ENCODE measurements at places on chromosomes 5 and 9.

- DNase-seq, result no peak
Measured at GRCh38 chr9:86749894-86750255, 197.4 kb downstream of the GAS1 start.

DNA sequence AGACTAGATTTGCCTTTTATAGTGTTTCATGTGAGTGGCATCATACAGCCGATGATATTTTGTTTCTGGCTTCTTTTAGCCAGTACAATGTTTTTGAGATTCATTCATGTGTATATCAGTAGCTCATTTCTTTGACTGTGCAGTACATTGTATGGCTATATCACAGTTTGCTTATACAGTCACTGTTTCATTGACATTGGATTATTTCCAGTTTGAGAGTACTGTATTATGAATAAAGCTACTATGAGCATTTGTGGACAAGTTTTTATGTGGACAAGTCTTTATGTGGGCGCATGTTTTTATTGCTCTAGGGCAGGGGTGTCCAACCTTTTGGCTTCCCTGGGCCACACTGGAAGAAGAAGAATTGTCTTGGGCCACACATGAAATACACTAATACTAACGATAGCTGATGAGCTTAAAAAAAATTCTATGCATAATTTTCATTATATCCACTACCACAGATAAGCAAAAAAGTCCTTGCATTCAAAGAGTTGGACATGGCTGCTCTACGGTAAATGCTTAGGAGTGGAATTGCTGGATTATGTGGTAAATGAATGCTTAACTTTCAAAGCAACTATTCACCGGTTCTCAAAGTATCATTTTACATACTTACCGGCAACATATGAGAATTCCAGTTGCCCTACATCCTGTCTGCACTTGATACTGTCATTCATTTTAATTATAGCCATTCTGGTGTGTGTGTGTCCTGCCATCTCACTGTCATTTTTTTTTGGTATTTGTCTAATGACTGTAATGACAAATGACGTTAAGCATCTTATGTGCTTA lies 177.8 kb downstream of the RGS3 start:
- no peak for DNase-seq

DNA sequence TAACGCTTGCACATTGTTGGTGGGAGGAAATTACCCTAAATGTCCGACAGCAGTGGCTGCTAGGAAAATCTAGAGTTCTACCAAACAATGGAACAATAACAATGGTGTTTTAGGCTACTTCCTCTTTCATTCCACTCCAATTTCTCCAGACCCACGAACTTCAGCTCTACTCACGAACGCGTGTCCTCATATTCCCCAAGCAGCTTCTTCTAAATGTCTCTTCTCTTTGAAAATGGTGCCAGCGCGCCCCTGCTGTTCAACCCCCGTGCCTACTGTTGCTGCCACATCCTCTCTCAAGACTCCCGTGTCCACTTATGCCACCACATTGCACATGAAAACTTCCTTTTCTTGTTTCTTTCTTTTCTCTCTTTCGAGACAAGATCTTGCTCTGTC lies 25.6 kb downstream of the OR2V2 start:
- no peak for DNase-seq

DNA sequence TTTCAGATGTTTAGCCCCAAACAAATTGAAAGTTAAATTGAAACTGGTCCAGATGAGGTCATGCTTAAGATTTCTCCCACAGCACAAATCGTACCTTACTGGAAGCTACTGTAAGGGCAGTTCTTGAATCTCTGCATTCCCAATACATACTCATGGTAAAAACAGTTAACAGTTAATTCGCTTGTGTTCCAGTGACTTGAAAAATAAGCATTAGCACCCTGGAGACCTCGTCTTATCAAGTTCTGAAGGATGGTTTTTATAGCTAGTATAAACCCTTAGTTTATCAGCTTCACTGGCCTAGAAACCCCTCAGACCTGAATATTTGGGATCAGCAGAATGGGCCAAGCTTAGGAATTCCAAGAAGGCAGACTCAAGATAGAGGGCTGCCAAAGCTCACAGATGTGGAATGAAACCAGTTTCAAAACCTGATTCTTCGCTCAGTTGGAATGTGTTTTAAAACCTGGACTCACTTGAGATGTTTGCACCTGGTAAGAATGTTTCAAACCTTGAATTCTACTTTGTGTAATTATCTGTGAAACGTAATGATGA lies 103.6 kb downstream of the C9orf152 start:
- no peak for DNase-seq

GRCh38 chr9:121452085-121452484 lies 47.6 kb downstream of the GGTA1 start:
- DNase-seq, result no peak

GRCh38 chr9:133525677-133526076 lies 918 bp upstream of the MYMK start:
- no peak for DNase-seq

All from liver (tissue), 10 donors.